ENCODE measurements at places on chromosomes 5 and 9.

GRCh38 chr9:109286981-109287380 is 33.9 kb downstream of the EPB41L4B start:
- peak; percentile 71 for DNase-seq

- peak; percentile 76 for DNase-seq
Observed at GRCh38 chr9:120985819-120986222, 59.2 kb upstream of the TRAF1 start.

- DNase-seq = no peak
Observed at GRCh38 chr9:98101868-98102273, 17.2 kb downstream of the TRIM14 start.

GRCh38 chr9:21096901-21097255 is 19.1 kb upstream of the IFNB1 start:
- DNase-seq = no peak

- DNase-seq = no peak
Observed at GRCh38 chr5:57189515-57189914, 15.7 kb downstream of the GPBP1 start.

GRCh38 chr5:36657563-36657995 is 51.2 kb downstream of the SLC1A3 start:
- DNase-seq = peak; percentile 100

GRCh38 chr5:73528248-73528647 is 30.0 kb downstream of the BTF3 start:
- DNase-seq = no peak

GRCh38 chr9:34451545-34451944 is 6.8 kb downstream of the FAM219A start:
- peak; percentile 31 for DNase-seq

Measured in GM23248 (cell line).